AML-193 (cell line): ENCODE measurements at places on chromosomes 4 and X.

GRCh38 chr4:111959222-111959621, 186.0 kb upstream of the FAM241A start:
- no peak for DNase-seq

GRCh38 chr4:183875251-183875825, 29.8 kb upstream of the STOX2 start:
- DNase-seq: no peak

DNA sequence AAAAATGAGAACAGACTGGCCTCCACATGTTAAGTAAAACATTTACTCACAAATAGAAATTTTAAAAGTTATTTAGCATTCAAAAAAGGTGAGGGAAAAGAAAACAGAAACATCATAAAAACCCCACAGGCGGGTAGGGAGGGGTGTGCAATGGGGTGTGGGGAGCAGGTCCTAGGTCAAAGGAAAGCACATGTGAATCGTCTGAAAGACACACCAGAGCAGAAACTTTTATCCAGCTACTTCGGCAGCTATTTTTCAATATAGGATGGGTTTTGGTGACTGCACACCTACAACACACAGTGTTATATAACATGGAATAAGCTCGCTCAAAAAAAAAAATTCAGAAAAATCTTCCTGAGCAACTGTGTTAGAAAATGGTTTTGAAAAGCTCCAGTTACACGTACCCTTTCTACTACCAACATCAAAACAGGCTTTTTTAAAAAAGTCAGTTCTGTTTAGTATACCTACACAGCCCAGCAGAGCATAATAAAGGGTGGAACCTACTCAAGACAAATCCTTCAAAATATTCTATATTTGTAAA, 1.6 kb downstream of the OTUD4 start:
- no peak for DNase-seq

DNA sequence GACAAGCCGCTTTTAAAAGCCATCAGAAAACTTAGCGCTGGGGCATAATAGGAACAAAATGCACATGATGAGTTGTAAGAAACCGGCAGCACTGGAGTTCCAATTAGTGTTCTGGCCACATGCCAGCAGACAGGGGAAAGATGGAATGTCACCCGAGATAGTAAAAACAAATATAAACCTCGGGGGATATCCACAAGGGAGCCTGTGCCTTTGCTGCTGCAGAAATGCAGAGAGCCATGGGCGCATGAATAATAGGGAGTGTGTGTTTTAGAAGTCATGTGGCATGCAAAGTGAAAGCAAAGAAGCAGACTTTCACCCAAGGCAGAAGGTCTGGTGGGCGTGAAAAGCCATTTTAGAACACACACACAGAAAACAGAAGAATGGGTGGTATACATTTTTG, 19.1 kb downstream of the GPRASP3 start:
- DNase-seq: no peak
